Activated CD8-positive, alpha-beta memory T cell treated with anti-CD3 and anti-CD28 coated beads, Interleukin-2, amount 10 ng/mL, durations not matched to agents 7 days and 5 days (primary cell): ENCODE measurements at places on chromosomes 13 and 19. TPM values are rescaled to one million over a fixed set of nuclear protein-coding genes. Genes with fewer than 3 reads are reported as not detected.

Gene DLEU7
- not detected for total RNA-seq

Gene YJEFN3
- total RNA-seq = 7.4 TPM

Gene GPR183
- 15.3 TPM for total RNA-seq

Gene SEMA6B
- total RNA-seq = not detected

Gene SLC17A7
- total RNA-seq = 0.55 TPM

Gene NCR1
- total RNA-seq = 2.5 TPM

Gene LILRA1
- total RNA-seq = not detected

Gene GPC6
- not detected for total RNA-seq

Gene FAM216B
- total RNA-seq = not detected

Gene ZNF320
- total RNA-seq = 8.8 TPM

Gene BRSK1
- total RNA-seq = 9.1 TPM

Gene KLK2
- 0.29 TPM for total RNA-seq

Gene ANKRD24
- total RNA-seq = 0.82 TPM

Gene APOC1
- total RNA-seq = not detected

Gene TMEM38A
- 0.87 TPM for total RNA-seq

Gene FFAR1
- not detected for total RNA-seq

Gene CD37
- total RNA-seq = 126 TPM

Gene NANOS2
- not detected for total RNA-seq

Gene C1QTNF9B
- not detected for total RNA-seq

Gene TNNI3
- total RNA-seq = not detected

Gene SYNGR4
- total RNA-seq = not detected

Gene FXYD7
- 1.9 TPM for total RNA-seq

Gene DBP
- total RNA-seq = 18.0 TPM

Gene DKKL1
- total RNA-seq = not detected

Gene CCDC70
- not detected for total RNA-seq

Gene ZNF180
- 12.7 TPM for total RNA-seq

Gene CYP2A7
- not detected for total RNA-seq

Gene ZNF492
- total RNA-seq = 1.4 TPM

Gene TINCR
- 0.28 TPM for total RNA-seq

Gene TMPRSS9
- not detected for total RNA-seq

Gene DHDH
- 1.1 TPM for total RNA-seq

Gene KIR2DL1
- total RNA-seq = 0.19 TPM

Gene IGSF23
- total RNA-seq = not detected

Gene NCAN
- 0.05 TPM for total RNA-seq

Gene APOC4
- not detected for total RNA-seq

Gene PSG2
- total RNA-seq = not detected

Gene ANGPTL8
- not detected for total RNA-seq

Gene ZNF177
- 1.2 TPM for total RNA-seq

Gene ZC3H4
- total RNA-seq = 98.9 TPM

Gene ZNF491
- 1.7 TPM for total RNA-seq
